CD4-positive, alpha-beta memory T cell (primary cell): ENCODE measurements at places on chromosomes 1 and 21.

DNA sequence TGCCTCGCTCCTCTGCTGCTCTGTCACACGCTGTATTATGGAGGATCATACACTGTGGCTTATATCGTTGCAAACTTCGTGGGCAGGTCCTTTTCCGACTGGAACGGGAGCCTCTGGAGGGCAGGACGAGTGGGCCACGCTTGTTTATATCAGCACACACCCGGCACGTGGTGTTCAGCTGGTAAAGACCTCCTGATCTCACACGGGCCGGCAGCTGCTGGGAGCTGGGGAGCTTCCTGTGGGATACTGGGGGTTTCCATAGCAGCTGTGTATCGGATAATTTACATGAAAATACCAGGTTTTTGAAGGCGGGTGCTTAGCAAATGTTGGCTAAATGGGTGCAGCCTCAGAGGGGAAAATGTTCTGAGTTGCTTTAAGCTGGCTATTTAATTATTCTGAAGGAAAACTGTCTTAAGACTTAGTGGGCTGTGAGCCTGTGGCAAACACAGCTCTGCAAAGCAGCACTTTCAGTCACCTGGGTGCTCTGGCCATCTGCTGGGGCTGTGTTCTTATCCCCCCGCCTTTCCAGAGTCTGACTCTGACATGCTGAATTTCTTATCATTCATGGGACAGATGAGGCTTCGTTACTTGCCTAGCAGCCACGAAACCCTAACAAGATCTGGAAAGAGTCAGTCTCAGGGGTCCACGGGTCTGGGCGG, 103.6 kb upstream of the GCLM start:
- DNase-seq: no peak

GRCh38 chr1:244948416-244948815, 84.1 kb upstream of the HNRNPU start:
- no peak for DNase-seq

DNA sequence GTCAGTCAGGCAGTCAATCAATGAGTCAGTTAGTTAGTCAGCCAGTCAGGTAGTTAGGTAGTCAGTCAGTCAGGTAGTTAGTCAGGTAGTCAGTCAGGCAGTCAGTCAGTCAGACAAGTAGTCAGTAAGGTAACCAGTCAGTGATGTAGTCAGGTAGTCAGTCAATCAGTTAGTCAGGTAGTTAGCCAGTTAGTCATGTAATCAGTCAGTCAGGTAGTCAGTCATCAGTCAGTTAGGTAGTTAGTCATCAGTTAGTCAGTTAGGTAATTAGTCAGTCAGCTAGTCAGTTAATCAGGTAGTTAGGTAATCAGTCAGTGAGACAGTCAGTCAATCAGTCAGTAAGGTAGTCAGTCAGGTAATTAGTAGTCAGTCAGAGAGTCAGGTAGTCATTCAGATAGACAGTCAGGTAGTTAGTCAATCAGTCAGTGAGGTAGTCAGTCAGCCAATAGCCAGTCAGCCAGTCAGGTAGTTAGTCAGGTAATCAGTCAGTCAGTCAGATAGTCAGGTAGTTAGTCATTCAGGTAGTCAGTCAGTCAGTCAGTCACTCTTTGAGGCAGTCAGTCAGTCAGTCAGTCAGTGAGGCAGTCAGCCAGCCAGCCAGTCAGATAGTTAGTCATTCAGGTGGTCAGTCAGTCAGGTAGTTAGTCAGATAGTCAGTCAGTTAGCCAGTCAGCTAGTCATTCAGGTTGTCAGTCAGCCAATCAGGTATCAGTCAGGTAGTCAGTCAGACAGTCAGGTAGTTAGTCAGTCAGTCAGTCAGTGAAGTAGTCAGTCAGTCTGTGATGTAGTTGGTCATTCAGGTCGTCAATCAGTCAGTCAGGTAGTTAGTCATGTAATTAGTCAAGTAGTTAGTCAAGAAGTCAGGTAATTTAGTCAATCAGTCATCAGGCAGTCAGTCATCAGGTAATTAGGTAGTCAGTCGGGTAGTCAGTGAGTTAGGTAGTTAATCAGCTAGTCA, 15.3 kb downstream of the KRTAP10-1 start:
- no peak for DNase-seq

GRCh38 chr1:98267423-98267822, 346.6 kb upstream of the DPYD start:
- DNase-seq: no peak

DNA sequence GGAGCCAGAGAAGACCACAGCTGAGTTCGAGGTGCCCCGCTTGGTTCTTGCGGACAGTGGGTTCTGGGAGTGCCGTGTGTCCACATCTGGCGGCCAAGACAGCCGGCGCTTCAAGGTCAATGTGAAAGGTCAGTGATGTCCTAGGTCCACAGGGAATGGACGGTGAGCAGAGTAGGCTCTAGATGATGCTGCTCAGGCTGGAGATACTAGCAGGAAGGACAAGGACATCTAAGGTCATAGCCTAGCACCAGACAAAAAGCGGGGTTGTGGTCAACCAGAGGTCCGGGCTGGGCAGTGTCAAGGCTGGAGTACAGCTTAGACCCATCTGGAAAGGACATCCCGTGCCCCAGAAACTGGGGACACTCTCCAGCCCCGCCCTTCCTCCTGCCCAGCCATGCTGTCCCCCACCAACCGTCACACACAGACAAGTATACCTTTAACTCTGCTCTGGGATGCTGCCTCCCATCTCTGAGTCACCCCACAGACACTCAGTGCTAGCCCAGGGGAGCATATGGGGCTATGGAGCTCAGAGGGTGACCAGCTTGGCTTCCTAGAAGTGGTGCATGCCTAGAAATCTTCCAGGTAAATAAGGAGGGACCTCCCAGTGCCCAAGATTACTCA, 8.7 kb downstream of the TIE1 start:
- no peak for DNase-seq
